ENCODE measurements at places on chromosomes 1 and 21.

- DNase-seq = no peak
These were observed 3.8 kb downstream of the PTAFR start for GRCh38 chr1:28172713-28173150.

DNA sequence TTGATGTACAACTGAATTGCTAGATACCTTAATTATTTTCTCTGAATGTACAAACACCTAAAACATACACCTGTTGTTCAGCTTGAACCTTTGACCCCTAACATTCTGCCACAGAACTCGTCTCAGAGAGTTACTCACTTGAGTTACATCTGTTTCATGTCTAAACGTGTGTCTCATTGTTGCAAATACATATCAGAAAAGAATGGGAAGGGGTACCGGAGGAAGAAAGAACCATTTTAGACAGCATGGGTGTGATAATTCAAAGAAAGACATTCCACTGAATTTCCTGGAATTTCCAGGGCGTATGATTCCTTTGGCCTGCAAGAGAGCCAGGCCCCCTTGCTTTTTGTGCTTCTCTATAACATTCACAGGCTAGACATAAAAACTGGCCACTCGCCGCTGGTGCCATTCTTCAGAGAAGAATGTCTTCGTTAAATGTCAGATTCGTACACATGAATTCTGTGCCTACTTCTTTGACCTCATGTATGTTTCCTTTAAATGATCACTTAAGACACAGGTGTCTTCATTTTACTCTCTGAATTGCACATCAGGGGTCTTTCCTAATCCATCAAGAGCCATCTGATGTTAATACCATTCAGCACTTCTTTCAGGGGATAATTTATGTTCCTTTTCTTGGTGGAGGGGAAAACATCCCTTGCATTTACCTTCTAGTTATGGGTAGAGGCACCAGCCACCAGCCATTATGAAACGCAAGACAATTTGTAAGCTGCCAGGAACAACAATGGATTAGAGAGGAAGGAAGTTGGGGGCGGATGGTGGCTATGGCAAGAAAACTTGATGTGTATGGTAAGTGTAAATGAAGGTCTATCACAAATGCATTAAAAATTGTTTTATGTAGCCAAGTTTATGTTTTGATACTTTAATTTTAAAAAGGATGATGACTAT is 12.7 kb downstream of the ATF3 start:
- no peak for DNase-seq

- no peak for DNase-seq
These were observed 245.0 kb upstream of the OLFM3 start for GRCh38 chr1:102241431-102242338.

- DNase-seq = no peak
These were observed 25.4 kb downstream of the PHGDH start for GRCh38 chr1:119737040-119737682.

DNA sequence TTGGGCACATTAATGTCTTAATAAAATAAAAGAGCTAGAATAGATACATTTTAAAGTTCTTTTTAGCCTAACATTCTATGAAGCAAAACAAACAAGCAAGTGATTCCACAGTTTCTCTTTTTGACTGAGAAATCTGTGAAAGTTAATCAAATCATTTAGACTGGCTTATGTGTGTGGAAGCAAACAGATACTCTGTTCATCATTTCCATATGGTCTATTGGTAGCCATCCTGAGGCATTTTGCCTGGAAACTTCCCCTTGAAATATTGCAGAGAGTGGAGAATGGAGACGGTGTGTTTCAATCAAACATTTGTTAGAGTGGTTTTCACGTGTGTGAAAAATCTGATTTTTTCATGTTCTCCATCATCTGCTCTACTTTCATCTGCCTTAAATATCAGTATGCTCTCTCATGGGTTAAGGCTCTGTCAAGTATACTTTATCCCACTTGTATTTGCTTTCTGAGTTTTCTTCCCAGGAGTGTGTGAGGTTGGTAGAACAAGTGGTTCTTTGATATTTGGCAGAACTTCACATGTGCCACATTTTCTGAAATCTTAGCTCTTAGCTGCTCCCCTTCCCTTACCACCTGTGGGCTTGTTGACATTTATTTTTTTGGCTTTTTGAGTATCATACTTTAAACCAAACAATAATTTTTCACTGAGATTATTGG is 139.1 kb upstream of the PTGFR start:
- no peak for DNase-seq

DNA sequence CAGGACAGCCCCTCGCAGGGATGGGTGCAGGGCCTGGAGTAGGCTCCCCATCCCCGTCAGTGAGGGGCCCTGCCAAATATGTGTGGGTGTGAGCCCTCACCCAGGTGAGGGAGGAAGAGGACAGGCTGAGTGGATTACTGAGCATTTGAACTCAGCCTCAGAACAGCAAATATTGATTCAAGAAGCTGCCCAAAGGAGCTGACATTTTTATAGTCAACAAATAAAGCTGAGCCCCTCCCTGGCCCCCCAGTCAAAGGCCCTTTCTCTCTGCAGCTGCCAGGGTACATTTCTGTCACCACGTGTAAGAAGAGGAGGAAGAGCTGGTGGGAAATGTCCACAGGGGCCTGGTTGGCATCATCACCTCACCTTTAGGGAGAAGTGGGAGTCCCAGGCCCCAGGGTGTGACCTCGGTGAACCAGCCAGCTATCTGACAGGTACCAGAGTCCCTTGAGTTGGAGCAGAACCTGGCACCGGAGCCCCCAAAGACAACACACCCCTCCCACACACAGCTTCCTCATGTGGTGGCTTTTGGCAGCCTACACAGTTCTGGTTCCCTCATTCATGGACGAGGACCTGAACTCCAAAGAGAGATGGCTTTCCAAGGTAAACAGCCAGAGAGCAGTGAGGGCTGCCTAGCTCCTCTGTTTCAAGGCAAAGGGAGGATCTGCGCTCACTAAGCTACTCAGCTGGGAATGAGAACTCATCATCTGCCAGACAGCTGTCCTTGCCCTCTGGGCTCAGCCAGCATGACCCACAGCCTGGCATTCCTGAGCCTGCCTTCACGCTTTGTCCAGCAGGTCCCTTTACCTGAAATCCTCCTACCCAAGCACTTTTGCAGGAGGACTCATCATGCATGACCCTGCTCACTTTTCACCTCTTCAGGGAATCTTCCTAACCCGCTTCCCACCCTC is 43.0 kb upstream of the TENT5C start:
- no peak for DNase-seq

Data from T47D (cell line).